ENCODE measurements at places on chromosomes 6 and 20.

- peak; percentile 86 for DNase-seq
Measured at GRCh38 chr6:39302669-39303424, 11.4 kb downstream of the KCNK17 start.

- no peak for DNase-seq
Measured at GRCh38 chr6:54107470-54108090, 3.7 kb upstream of the MLIP start.

DNA sequence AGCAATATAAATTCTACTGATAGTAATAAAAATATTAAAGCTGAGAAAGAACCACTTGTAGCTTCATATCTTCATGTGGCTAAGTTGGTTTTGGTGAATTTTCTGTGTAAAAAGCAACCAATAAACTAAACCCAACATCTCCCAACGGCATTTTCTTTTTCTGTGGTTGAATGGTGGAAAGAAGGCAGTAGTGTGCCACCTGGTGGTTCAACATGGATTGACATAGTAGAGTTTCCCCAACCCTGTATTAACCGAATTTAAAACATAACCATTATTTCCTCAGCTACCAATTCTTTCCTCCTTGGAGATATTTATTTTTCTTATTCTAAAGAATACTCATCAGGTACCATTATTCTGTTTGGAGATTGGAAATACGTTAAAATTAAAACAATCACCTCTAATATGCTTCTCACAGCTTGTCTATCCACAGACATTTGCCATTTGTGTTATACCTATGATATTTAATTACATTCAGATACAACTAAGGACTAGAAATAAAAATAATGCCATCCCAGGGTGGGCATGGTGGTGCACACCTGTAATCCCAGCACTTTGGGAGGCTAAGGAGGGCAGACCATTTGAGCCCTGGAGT is 117.1 kb upstream of the EEF1E1 start:
- DNase-seq, result peak; percentile 9

DNA sequence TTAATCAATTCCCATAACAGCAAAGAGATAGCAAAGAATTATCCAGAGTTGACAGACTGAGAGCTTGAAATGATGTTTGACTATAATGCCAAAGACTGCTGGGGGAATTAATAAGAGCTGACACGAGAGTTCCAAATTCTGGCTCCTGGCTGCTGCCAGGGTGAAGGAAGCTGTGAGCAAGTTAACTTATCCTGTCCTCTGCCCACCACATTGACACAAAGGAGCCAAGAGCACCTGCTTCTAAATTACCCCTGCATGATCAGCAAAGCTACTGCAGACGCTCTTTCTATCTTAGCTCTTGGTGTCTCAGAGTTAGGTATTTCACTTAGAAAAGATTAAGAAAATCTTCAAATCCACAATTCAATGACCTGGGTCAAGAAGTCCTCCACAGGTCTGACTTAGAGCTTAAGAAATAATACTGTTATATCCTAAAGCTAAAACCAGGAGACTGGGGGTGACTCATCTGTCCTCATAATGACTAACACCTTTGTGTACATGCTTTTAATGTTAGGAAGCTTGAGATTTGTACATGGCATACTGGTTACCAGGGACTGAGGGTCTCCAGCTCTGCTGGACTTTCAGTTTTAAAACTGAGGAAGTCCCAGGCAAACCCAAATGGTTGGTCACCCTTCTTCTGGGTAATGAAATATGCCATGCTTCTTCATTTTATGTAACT is 13.2 kb upstream of the FRK start:
- no peak for DNase-seq

DNA sequence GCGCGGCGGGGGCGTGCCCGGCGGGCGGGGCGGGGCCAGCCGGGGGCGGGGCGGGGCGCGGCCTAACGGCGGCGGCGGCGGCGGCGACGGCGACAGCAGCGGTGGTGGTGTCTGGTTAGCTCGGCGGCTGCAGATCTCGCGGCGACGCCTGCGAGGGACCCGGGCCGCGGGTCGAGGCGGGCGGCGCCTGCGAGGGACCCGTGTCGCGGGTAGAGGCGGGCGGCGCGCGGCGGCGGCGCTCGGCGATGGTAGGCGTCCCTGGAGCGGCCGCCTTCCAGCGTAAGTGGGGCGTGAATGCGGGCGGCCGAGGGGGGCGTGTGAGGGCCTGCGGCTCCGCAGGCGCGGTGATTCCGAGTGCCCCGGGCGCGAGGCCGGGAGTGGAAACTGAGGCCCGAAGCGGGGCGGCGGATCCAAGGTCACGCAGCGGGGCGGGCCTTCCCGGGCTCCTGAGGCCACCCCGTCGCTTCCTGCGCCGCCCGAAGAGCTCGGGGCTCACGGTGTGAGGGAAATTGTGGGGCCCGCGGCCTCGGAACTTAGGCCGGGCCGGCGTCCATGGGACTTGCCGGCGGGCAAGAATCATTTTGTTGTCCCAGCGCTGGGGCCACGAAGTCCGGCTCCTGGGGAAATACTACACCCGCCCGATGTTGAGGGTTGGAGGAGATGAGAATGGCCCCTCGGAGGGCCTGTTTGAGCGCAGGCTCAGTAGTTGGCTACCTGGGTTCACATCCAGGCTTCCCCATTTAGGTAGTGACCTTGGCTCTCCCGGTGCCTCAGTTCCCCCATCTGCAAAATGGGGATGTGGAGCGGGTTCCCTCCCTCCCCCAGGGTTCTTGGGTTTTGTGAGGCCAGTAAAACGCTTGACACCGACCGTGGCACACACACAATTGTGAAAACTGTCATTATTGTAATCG is at the start of gene CBFA2T2:
CBFA2T2 (plus strand) TSS at position 74 of the 911 bp plus-strand sequence; CDS start at position 246, 172 bp downstream.
- no peak for DNase-seq

GRCh38 chr6:30730601-30731435 is 10.7 kb downstream of the TUBB start:
- DNase-seq, result peak; percentile 80

- no peak for DNase-seq
Measured at GRCh38 chr6:73832313-73832712, 136.3 kb downstream of the CD109 start.

GRCh38 chr6:1348675-1349074 is 36.8 kb downstream of the FOXQ1 start:
- no peak for DNase-seq

Data from activated CD4-positive, alpha-beta T cell treated with anti-CD3 and anti-CD28 coated beads, Interleukin-2, amount 50 U/mL, for 4 hours (primary cell).